ENCODE measurements at places on chromosomes 13 and 19. TPM values are rescaled to one million over a fixed set of nuclear protein-coding genes. Genes with fewer than 3 reads are reported as not detected.
A peak's percentile ranks its signal among the peaks of the same experiment; 100 is the strongest.

Gene LRRC63
- not detected for total RNA-seq

Gene CYP2B6
- total RNA-seq: not detected

Gene KIR3DL2
- not detected for total RNA-seq

Gene KLK4
- not detected for total RNA-seq

Gene PSG3
- total RNA-seq: 0.34 TPM

Gene ATXN8OS
- total RNA-seq: not detected

Gene ERICH6B
- not detected for total RNA-seq

GRCh38 chr19:11555246-11555645 lies 3.8 kb downstream of the ELOF1 start:
- no peak for DNase-seq

DNA sequence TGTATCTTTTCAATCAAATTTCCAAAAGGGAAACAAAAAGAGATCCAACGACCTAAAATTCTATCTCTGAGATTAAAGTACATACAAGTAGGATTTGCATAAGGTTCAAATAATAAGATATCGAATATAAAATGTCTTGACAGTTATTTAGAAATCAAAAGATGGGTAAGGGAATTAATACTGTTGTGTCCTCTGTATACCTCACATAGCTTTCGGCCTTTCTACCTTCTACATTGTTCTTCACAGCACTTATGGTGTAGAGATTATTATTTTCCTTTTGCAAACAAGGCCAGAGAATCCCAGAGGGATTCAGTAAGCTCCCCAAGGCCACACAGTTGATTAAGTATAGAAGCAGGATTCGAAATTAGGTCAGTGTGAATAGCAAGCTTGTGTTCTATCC lies 403.6 kb downstream of the SPRY2 start:
- no peak for DNase-seq

- DNase-seq: peak; percentile 74
These were observed 170.5 kb downstream of the SHISA2 start for GRCh38 chr13:25881136-25881926.

DNA sequence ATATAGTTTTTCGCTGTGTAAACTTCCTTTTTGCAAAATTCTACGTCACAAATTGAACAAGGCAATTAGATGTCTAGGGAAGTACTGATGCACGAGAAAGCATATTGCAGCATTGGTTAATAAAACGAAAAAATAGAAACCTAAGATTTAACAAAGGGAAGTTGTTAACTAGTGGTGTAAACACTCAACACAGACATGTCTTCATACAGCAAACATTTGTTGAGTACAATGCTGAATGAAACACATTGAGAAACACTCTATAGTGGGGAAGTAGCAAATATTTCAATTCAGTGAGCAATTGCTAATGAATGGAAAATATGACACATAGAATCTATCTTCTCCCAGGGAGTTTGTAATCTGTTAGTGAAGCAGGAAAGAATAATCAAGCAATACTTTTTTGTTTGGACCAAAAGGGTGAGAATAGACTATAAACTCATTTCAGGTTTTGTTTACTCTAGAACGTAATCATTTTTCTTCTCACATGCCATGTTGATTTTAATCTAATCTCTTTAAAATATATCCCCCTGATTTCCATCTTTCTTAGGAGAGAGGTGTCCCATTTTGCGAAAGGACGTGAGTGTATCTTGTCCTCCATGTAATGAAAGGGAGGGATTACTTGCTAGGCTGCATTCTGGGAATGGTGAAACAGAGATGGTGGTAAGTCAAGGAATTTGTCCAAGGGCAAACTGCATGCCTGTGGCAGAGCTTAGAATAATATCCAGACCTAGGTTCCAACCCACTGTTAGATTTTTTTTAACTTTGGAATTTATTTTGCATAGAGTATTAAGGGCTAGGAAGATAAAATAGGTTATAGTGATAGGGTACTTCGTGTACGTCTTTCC lies 1.7 kb upstream of the ANKRD10 start:
- DNase-seq: peak; percentile 90

GRCh38 chr19:35419805-35420204 lies 28.3 kb upstream of the FFAR2 start:
- no peak for DNase-seq
